Dorsolateral prefrontal cortex (tissue), 122 donors: ENCODE measurements at places on chromosomes 1 and 21. TPM values are rescaled to one million over a fixed set of nuclear protein-coding genes. Genes with fewer than 3 reads are reported as not detected.
A peak's percentile ranks its signal among the peaks of the same experiment; 100 is the strongest.

The IVL gene
- total RNA-seq: not detected

The SLC45A1 gene
- total RNA-seq: 18.0 TPM

The OBSCN gene
- 10.3 TPM for total RNA-seq

The MCM3AP gene
- total RNA-seq: 106 TPM

The OR2G2 gene
- not detected for total RNA-seq

The PEAR1 gene
- 7.8 TPM for total RNA-seq

The BNIPL gene
- 4.9 TPM for total RNA-seq

The XKR8 gene
- total RNA-seq: 3.9 TPM

The C1orf94 gene
- 1.8 TPM for total RNA-seq

The ZSCAN20 gene
- total RNA-seq: 7.1 TPM

- no peak for DNase-seq
Observed at GRCh38 chr1:119771016-119771415, 2.3 kb upstream of the HMGCS2 start.

GRCh38 chr1:65431111-65431705, 10.7 kb downstream of the LEPR start:
- DNase-seq: no peak

DNA sequence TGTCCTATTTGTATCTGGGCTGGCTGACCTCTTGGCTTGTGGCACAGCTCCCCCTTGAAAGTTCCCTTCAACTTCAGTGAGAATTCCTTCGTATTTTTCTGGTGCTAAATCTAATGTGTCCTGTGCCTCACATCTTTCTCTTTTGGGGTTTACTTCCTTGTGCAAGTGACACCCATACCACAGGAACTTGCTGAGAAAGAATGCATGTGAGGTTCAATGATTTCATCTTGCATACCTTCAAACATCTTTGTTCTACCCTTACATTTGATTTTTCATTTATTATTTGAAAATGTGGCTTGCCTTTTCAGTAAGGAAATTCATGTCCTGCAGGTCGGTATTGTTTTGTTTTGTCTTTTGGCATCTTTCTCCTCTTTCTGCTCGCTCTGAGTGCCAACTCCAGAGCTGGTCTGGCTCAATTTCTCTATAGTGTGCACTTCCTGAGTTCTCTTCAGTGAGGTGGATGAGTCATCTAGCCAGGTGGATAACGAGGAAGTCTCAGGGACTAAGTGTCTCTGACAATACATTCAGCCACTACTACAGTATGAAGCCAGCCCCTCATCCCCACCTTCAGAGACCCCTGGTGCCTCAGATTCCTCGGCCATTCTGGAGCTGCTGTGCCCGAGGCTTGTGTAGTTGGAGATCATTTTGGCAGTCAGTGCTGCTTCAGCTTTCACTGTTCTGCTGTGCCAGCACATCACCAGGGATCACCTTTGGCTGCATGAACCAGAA, 59.5 kb downstream of the RIPK4 start:
- DNase-seq: no peak

DNA sequence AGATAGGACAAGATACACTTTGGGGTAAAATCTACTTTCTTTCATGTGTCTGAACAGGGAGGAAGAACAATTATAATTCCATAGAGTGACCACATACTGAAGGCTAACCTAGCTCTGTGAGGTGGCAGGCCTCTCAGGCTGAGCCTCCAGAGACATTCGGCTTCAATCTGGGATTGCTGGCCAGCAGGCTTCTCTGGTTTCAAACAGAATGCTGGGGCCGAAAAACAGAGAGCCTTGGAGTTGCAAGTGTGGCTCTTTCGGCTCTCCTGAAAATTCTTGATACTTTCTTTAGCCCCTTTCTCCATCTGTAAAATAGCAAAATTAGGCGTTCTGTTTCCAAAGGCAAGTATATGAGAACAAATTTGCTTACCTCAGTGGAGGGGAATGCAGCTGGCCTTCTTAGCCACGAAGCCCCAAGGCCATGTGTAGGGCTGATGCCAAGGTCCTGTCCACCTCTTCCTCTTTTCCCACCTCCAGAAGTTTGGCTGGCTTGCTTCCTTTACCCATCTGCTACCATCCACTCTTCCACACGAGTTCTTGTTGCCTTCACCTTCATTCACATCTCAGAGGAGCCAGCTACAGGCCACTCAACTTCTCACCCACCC, 30.0 kb upstream of the UBE2U start:
- no peak for DNase-seq

DNA sequence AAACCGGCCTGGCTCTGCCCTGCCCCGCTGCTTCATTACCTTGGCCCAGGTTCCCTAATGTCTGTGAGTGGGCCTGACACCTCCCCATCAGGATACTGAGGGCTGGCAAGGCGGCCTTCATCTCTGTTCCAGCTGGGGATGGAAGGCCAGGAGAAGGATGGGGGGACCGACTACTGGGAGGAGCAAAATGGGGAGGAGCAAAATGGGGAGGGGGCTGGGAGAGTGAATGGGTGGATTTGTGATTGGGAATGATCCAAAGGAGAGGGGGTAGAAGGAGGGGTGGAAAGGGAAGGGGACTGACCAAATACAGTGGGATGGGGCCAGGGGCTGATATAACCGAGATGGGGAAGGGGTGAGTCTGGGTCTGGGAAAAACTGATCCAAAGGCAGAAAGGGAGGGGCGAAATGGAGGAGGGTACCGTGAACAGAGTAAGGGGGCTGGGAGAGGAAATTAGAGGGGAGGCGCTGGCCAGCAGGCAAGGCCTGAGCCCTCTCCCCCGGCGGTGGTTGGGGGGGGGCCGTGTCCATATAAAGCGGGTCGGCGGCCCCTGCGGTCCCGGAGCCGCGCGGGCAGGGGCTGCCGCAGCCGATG, at the start of gene FOXE3:
FOXE3 (plus strand) TSS at position 558 of the 591 bp plus-strand sequence; CDS start at position 589, 31 bp downstream.
- DNase-seq: no peak

DNA sequence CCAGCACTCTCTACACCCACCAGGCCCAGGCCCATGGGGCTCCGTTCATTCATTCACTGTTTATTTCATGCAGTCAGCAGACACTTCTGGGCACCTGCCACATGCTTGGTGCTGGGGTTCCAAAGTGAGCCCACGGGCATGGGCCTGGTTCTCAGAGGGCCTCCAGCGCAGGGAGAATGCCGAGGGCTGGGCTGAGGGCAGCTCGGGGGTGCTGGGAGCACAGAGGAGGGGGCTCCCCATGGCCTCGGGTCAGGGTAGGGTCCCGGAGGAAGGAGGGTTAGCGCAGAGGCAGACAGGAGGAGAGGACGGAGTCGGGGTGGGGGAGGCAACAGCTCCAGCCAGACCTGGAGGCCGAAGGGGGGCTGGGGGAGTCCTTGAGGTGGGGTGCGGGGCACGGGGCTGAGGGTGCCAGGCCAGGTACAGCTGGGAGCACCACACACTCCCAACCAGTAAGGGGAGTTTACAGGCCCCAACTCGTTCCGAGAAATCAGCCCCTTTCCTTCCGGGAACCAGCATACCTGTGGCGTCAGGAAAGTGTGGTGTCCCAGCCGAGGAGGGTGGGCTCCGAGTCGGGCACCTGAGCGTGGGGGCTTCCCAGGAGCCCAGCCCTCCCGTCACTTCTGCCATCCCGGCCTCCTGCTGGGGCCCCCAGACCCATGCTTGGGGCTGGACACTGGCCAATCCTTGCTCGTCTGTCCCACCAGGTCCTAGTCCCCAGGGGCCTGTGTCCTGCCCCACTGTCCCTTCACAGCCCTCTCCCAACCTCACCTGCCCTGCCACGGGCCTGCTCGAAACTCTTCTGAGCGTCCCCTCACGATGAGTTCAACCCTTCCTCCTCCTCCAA, 10.8 kb downstream of the ARHGEF16 start:
- no peak for DNase-seq

DNA sequence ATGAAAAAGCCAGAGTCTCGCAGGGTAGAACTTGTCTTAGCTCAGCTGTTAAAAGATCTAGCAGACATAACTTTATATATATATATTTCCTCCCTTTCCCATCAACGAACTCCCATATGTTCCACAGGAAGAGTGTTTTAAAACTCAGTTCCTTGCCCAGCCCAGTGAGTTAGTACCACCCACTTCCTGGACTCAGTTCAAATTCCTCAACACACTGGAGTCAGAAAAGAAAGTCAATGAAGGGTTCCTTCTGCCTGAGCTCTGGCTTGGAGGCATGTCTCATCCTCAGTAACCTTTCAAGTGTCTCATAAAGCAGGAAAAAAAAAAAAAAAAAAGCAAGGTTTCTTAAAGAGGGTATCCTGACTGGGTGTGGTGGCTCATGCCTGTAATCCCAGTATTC, 15.6 kb downstream of the TPM3 start:
- no peak for DNase-seq

- DNase-seq: no peak
Observed at GRCh38 chr21:37490084-37490483, 123.5 kb downstream of the DYRK1A start.

- DNase-seq: no peak
Observed at GRCh38 chr1:151134396-151134795, 12.0 kb downstream of the SEMA6C start.

- no peak for DNase-seq
Observed at GRCh38 chr1:65527190-65527589, 106.7 kb downstream of the LEPR start.

DNA sequence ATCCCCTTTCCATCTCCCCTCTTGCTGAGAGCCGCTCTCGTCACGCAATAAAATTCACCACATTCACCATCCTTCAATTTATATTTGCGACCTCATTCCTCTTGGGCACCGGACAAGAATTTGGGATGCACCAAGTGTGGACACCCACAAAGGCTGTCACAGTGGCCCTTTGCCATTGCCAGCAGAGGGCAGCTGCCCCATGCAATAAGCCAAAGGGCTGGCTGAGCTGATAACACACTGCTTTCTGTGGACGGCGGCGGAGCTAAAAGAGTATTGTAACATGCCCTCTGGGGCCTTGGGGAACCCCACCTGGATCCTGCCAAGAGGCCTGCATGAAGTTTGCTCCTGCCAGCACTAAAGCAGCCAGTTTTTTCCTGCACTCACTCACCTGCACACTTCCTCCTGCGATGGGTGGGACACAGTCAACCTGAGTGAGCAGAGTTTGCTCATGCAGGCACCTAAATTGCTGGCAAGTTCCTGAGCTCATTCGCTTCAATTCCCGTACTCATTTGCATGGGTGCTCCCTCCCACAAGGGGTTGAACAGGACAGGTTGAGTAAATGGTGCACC, 792.3 kb upstream of the ADAMTS5 start:
- no peak for DNase-seq

- no peak for DNase-seq
Observed at GRCh38 chr21:45387506-45387905, 17.5 kb upstream of the COL18A1 start.

DNA sequence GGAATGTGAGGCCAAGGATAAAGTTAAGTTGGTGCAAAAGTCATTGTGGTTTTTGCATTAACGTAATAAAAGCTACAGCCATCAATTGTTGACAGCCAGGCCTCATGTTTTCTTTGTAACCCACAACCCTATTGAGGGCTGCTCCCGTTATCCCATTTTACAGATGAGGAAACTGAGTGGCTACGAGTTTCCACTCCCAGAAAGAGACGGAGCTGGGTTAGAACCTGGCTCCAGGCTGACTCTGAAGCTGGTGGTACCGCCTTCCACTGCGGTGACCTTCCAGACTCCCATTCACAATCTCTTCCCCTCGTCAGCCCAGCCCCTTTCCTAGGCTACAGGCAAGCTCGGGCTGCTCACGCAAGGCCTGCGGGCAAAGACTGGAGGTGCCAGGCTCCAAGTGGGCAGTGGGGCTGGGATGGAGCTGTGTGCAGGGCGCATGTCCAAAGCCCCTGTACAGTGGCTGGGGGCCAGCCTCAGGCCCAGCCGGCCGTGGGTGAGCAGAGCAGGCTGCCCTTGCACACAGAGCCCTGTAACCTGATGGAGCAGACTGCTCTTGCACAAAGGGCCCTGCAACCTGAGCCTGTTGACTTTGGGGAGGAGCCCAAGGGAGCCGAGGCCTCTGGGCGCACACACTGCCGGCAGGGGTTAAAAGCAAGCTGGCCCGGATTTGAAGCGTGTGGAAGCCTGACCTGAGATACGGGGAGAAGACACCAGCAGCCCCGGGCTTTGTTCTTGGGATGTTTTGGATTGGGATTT, 97.4 kb upstream of the TMPRSS2 start:
- DNase-seq: no peak

DNA sequence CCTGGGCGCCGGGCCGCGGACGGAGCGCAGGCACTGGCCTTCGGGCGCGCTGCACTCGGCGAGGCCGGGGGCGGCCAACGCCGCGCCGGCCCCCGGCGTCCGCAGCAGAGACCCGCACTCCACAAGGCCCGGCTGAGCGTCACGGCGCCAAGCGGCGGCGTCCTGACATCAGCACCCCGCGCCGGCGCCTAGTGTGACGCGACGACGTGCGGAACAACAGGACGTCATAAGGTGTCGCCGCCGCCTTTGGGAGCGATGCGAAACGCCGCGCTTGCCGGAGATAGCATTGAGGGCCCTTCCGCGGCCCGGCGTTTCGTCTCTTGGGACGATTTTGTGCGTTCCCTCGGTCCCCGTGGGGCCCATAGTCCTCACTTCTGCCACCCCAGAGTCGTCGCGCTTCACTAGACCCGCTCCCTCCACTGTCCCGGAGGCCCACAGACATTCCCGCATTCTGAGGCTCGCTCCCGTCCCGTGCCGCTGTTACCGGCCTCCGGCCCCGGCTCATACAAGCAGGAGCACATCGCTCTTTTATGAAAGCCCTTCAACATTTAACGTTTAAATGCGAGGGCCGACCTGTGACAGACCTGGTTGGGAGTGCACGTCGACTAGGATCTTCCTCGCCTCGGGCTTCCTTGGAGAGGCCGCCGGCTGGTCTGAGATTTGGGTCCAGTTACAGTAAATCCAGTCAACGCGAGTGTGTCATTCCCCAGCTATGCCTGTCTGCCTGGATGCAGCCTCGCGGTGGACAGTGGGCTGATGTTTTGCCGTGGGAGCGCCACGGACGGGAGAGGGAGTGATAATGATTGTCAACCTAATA, at the start of gene SSU72:
SSU72 (minus strand) TSS at position 143 of the 817 bp plus-strand sequence. CDS start 306 bp downstream, outside the sequence.
- DNase-seq: peak; percentile 92

GRCh38 chr1:85407746-85408377, 57.1 kb downstream of the DDAH1 start:
- DNase-seq: no peak

DNA sequence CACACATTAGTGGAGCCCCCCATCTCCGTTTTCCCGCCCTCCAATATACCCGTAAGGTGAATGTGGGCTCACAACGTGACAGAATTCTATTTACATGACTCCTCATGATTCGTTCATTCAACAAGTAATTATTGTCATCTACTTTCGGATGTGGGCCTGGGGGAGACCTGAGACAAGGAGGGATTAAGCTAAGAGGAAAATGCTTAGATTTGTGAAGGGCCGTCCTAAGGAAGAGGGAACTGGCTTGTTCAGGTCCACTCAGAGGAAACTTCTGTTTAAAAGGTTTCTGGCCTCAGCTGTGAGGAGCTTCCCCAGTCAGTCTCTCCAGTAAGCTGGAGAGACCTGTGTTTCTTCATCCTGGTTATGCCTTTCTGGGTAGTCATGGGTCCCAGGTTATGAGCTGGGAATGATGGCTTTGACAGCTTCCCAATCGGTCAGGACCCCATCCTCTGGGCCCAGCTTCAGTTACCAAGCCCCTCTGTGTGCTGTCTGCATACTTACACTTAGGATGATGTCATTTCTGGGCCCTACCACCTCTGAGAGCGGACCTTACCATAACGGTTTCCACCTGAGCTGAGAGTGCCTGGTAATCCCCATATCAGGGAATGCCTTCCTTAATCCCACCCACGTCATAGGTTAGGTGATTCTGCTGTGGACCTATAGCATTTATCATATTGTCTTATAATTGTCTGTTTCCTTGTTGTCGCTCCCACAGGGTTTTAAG, 687 bp upstream of the ERI3 start:
- DNase-seq: no peak
